ENCODE measurements at places on chromosomes 5 and 9.

DNA sequence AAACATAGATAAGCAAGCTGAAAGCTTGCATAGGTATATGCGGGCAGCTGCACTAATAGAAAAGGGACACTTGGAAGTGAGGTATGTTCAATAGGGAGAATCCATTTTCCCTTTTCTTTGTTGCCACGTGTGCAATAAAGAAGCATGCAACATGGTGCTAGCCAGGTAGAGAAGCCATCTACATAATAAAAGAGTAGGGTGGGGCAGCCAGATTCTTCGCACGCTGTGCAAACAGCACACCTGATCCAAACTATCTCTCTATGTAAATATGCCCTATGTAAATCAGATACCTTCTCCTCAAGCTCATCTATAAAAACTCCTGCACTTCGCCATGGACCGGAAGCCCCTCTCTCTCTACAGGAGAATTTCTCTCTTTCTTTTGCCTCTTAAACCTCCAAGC lies 91.9 kb upstream of the C9orf72 start:
- DNase-seq: no peak

DNA sequence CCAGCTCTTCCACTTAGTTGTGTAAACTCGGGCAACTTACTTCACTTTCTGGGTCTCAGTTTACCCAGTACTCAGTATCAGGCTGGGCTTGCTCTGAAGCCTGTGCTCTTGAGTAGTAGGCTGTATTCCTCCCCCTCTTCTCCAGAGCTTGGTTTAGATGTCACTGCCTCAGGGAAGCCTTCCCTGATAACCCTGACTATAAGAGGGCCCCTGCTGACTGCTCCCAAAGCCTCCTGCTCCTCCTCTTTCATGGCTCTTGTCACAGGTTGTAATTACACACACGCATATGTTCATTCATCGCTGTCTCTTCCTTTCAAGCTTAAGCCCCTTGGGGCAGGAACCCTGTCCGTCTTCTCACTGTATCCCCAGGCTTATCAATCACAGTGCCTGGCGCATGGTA lies 140.2 kb downstream of the RGS3 start:
- no peak for DNase-seq

- no peak for DNase-seq
Measured at GRCh38 chr9:81035171-81035570, 654.2 kb downstream of the TLE1 start.

DNA sequence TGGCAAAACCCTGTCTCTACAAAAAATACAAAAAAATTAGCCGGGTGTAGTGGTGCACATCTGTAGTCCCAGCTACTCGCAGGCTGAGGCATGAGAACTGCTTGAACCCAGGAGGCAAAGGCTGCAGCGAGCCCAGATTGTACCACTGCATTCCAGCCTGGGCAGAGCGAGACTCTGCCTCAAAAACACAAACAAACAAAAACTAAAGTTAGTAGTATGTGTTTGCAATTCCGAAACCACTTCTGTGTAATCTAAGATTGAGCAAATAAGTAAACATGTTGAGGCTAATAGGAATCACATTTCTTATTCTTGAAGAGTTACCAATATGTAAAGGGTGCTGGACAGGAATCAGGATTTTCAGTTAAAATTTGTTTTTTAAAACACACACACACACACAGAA lies 70.0 kb upstream of the SUSD1 start:
- DNase-seq: no peak

GRCh38 chr5:10524376-10525123 lies 39.3 kb upstream of the ANKRD33B start:
- peak; percentile 21 for DNase-seq

GRCh38 chr5:69265931-69266330 lies 31.2 kb downstream of the CDK7 start:
- DNase-seq: no peak

GRCh38 chr9:130536701-130537107 lies 42.7 kb upstream of the FUBP3 start:
- no peak for DNase-seq

GRCh38 chr9:93576258-93577077 lies at the start of gene PHF2:
Gene PHF2 (plus strand): TSS chr9:93576584. CDS start chr9:93576774, 190 bp downstream.
- DNase-seq: no peak

- no peak for DNase-seq
Measured at GRCh38 chr5:43616535-43616934, 13.6 kb downstream of the NNT start.

DNA sequence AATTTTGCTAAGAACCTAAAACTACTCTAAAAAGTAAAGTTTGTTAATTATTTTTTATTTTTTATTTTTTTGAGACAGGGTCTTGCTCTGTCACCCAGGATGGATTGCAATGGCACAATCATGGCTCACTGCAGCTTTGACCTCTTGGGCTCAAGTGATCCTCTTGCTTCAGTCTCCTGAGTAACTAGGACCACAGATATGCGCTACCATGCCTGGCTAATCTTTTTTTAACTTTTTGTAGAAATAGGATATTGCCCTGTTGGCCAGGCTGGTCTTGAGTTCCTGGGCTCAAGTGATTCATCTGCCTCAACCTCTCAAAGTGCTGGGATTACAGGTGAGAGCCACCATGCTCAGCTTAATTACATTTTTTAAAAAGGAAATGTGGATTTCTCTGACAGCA lies 45.8 kb downstream of the PDE6A start:
- DNase-seq: no peak

DNA sequence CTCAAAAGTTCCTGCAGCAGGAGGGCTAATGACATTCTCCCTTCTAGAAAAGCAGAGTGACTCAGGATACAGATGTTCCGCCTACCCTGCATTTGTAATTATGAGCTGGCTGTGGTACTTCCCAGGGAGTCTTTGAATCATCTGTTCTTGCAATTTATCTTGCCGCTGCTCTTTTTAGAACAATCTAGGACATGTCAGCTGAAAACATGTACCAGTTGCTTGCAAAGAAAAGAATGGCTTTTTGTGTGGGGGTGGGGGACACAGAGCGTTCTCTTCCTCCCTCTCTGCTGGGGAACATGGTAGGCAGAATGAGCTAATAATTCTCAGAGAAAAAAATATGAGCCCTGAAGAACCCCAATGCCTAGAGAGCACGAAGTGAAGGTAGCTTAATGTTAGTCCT lies 51.7 kb upstream of the TUT7 start:
- no peak for DNase-seq

DNA sequence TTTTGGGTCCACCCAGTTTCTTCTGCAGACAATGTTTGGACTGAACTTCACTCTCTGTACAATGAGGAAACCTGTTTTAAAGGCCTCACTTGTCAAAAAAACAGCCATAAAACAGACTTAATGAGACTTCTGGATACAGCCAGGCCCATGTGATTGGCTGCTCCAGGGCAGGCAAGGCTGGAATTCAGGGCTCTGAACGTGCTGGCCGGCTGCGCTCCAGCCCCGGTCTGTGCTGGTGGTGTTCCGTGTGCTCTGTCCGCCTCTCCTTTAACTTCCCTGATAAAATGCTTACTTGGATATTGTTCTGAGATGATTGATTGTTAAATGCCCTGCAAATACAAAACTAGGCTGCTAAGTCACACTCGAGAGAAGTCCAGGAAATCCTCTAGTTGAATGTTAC lies 131.2 kb upstream of the KLF4 start:
- DNase-seq: no peak

DNA sequence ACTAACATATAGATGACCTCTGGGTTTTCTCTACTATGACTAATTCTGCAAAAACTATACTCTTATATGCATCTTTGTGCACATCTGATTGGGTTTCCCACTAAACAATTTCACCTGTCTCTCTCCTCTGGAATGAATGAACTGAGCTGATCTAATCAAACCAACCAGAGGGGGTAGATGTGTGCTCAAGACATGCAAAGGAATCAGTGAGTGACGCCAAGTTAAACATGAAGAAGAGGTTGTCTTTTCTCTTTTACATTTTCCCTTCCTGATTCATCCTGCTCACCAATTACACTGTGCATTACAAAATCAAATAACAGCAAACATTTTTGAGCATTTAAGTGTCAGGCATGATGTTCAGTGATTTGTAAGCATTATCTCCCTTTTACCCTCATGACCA lies 29.6 kb upstream of the GRXCR2 start:
- DNase-seq: no peak

- no peak for DNase-seq
Measured at GRCh38 chr9:6584881-6585597, 60.5 kb downstream of the GLDC start.

DNA sequence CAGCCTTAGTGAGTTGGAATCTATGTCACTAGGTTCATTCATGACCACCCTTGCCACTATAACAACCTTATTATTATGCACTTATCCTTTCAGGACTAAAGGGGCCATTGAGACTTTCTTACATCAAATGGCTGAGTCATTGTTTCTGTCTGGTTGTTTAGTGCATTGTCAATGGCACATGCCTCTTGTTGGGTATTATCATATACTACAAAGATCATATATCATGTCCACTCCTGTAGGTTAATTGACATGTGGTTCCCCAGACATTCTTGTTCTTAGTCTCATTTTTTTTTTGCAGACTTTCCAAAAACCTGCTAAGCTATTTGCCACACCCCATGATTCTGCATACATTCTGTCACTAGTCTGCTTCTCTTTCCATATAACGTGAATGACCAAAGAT lies 66.7 kb upstream of the PRDM9 start:
- no peak for DNase-seq

DNA sequence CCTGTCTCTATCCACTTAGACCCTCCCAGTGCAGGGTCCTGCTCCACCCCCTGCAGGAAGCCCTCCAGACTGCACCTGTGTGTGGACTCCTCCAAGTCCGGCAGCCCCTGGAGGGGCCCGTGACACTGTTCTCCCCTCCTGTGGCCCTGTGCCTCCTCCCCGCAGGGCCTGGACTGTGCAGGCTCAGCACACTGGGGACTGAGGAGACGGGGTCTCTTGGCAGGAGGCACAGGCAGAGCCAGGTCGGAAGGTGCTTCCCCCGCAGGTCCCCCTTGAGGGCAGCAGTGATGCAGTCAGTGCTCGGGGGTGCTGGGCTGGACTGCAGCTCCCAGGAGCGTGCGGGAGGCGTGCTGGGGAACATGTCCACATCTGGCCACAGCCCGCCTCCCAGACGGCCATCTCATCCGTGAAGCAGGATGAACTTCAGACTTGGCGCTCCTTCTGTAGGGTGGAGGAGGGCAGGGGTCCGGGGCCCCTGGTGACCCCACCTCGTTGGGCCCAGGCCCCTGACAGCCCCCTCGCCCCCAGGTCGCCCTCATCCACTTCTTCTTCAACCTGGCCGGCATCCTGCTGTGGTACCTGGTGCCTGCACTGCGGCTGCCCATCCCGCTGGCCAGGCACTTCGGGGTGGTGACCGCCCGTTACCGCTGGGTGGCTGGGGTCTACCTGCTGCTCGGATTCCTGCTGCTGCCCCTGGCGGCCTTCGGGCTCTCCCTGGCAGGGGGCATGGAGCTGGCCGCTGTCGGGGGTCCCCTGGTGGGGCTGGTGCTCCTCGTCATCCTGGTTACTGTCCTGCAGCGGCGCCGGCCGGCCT lies 4.9 kb downstream of the SLC34A3 start:
- no peak for DNase-seq

- DNase-seq: no peak
Measured at GRCh38 chr5:133996683-133997252, 8.0 kb downstream of the VDAC1 start.
